Activated CD8-positive, alpha-beta T cell treated with anti-CD3 and anti-CD28 coated beads, Interleukin-2, amount 10 ng/mL, durations not matched to agents 7 days and 5 days (primary cell): ENCODE measurements at places on chromosomes 2 and 18. TPM values are rescaled to one million over a fixed set of nuclear protein-coding genes. Genes with fewer than 3 reads are reported as not detected.

The SLC38A11 gene
- total RNA-seq, result not detected

The MOCOS gene
- 0.47 TPM for total RNA-seq

The USP37 gene
- total RNA-seq, result 38.1 TPM

The VPS4B gene
- 67.2 TPM for total RNA-seq

The AQP12A gene
- total RNA-seq, result not detected

The NGEF gene
- not detected for total RNA-seq
